Posterior vena cava (tissue), 2 donors: ENCODE measurements at places on chromosomes 11 and 22.

DNA sequence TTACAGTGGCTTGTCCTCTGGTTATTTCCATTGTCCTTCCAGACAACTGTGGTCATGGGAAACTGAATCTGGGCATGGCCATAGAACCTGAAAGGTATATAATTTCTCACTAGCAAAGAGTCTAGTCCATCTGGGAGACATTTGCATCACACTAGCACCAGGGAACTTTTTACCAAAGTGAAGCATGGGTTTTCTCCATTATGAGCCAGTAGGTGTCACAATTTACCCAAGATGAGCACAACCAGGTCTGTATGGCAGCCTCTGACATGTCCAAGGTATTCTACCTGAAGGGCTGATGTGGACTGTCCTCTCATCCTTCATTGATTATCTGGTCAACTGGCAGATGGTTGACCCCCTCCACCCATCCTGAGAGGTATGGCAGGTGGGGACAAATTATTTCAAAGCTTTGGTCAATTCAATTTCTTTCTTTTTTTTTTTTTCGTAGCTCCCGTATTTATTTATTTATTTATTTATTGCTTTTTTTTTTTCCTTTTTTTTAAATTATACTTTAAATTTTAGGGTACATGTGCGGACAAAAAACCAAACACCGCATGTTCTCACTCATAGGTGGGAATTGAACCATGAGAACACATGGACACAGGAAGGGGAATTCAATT is 425.9 kb downstream of the TMEM135 start:
- DNase-seq: no peak

GRCh38 chr11:9855579-9856287 is 191.9 kb downstream of the SWAP70 start:
- no peak for DNase-seq

- DNase-seq: no peak
Observed at GRCh38 chr11:91261513-91261912, 963.1 kb upstream of the FAT3 start.

GRCh38 chr11:67614730-67615714 is 8.3 kb downstream of the NDUFV1 start:
- DNase-seq: peak; percentile 76

GRCh38 chr11:120061036-120061760 is 76.7 kb downstream of the TRIM29 start:
- peak; percentile 68 for DNase-seq

- no peak for DNase-seq
Observed at GRCh38 chr11:131465746-131466145, 95.3 kb downstream of the NTM start.
